GM04504 (cell line): ENCODE measurements at places on chromosomes 4 and X.

- DNase-seq = no peak
Observed at GRCh38 chr4:78599931-78600375, 48.4 kb downstream of the ANXA3 start.

DNA sequence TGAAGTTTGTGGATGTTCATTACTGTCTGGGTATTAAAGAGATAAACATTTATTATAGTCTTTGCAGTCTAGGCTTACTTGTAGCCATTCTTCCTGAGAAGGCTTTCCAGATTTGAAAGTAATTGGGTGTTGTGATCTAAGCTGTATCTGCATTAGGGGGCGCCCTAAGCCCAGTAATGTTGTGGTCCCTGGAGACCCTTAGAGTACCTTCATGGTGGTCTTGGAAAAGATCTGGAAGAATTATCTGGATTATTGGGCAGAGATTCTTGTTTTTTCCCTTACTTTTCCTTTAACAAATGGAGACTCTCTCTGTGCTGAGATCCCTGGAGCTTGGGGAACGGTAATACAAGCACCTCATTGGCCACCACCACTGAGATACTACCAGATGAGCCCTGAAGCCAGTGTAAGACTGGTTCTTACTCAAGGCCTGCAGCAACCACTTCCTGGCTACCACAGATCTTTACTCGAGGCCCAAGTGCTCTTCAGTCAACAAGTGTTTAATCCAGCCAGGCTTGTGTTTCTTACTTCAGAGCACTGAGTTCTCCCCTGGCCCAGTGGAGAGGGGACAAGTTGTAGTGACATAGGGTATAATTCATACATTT is 63.1 kb downstream of the RTL3 start:
- no peak for DNase-seq

GRCh38 chr4:184470785-184471110 is 3.6 kb downstream of the IRF2 start:
- no peak for DNase-seq

GRCh38 chrX:68710870-68711576 is 63.6 kb downstream of the STARD8 start:
- no peak for DNase-seq

DNA sequence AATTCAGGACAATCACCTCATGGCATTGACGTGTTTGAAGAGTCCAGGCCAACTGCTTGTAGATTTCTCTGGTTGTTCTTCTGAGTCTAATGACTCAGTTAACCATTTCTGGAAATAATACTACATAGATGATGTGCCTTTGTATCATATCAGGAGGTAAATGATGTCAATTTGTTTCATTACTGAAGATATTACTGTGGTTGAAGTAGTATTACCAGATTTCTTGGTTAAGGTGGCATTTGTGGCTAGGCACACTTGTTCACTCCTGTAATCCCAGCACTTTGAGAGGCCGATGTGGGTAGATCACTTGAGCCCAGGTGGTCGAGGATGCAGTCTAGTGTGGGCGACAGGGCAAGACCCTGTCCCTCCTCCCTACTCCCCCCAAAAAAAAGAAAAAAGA is 15.7 kb downstream of the RPL9 start:
- no peak for DNase-seq

DNA sequence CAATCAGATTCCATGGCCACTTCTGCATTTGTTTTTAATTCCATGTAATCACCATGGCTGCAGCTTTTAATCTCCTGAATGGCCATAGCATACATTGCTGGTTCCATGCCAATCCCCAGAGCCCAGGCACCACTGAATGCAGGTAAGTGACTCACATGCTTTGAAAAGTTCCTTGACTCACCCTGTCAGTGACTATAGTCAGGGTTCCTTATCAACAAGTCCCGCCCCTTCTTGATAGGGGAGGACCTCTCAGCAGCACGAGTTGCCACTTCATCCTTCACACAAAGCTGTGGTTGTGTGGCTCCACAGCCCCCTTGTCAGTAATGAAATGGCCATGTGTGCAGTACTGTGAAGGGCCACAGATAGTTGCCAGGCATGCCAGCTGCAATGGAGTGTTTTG is 516.6 kb downstream of the PPARGC1A start:
- DNase-seq = no peak

- no peak for DNase-seq
Observed at GRCh38 chr4:113153529-113154101, 104.2 kb downstream of the ANK2 start.

- DNase-seq = peak; percentile 36
Observed at GRCh38 chrX:39850630-39851152, 247.1 kb downstream of the BCOR start.

DNA sequence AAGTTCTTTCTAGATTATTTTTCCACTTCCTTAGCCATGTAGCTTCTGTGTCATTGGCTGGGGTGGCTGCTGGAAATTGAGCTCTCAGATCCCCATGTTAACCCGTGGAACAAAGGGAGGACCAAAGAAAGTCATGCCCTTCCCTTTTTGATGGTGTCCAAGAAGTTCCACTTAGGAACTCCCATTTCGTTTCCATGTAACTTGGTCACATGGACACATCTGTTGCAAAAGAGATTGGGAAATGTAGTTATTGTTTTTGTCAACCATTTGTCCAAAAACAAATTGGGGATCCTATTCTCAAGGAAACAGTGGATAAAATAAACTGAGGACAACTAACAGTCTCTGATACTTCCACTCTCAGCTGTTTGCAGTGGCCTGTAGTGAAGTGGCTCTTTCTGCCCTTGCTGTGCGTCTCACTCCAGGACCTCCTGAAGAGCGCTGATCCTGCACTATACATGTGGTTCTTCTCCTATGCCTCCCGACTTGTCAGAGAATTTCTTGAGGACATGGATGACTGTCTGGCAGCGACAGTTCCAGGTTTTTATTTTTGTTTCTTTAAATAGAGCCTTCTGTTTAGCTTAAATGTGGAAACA is 125.3 kb upstream of the LNX1 start:
- no peak for DNase-seq

GRCh38 chr4:150999086-150999485 is 16.0 kb downstream of the LRBA start:
- no peak for DNase-seq
